ENCODE measurements at places on chromosomes 6 and 20. TPM values are rescaled to one million over a fixed set of nuclear protein-coding genes. Genes with fewer than 3 reads are reported as not detected.
A peak's percentile ranks its signal among the peaks of the same experiment; 100 is the strongest.

Gene ADGRG6
- 80.3 TPM for total RNA-seq

Gene BPIFA1
- not detected for total RNA-seq

Gene VGLL2
- not detected for total RNA-seq

Gene POLR3F
- 13.7 TPM for total RNA-seq

Gene SLC4A11
- 9.9 TPM for total RNA-seq

Gene SLC16A10
- 40.2 TPM for total RNA-seq

Gene SCAND1
- 62.7 TPM for total RNA-seq

Gene GPR6
- total RNA-seq = not detected

Gene ULBP3
- 0.78 TPM for total RNA-seq

DNA sequence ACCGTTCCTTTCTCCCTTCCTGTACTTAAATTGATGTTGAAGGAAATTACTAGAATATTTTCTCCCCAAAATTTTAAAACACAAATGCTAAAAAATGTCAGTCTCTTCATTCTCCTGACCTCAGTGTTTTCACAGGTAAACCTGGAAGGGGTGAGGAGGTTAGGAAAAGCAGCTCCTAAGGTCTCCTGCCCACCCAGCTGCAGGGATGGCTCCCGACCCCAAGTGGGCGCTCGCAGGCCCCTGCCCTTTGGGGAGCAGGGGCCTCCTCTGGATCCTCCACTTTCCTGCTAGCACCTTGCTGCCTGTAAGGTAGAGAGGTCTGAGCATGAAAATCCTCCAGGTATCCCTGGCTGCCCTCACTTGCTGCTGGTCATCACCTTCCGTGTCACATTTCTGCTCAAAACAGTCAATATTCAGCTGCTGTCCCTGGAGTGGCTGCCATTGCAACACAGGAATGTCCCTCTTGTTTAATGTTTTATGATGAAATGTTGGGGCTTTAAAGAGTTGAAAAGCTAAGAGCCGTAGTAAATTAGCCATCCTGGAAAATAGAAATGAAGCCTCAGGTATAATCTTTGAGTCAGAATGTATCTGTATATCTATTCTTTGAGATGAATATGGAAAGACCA, 10.9 kb upstream of the HSP90AB1 start:
- peak overlapping the region; percentile 61 for H3K27ac ChIP-seq
- H3K27me3 ChIP-seq = no peaks in the 10 kb centered on the region
- peaks cover 22% of the 10 kb centered on the region for H3K36me3 ChIP-seq
- no peak overlapping the region for H3K4me3 ChIP-seq
- peaks cover 54% of the 10 kb centered on the region for H3K4me1 ChIP-seq

DNA sequence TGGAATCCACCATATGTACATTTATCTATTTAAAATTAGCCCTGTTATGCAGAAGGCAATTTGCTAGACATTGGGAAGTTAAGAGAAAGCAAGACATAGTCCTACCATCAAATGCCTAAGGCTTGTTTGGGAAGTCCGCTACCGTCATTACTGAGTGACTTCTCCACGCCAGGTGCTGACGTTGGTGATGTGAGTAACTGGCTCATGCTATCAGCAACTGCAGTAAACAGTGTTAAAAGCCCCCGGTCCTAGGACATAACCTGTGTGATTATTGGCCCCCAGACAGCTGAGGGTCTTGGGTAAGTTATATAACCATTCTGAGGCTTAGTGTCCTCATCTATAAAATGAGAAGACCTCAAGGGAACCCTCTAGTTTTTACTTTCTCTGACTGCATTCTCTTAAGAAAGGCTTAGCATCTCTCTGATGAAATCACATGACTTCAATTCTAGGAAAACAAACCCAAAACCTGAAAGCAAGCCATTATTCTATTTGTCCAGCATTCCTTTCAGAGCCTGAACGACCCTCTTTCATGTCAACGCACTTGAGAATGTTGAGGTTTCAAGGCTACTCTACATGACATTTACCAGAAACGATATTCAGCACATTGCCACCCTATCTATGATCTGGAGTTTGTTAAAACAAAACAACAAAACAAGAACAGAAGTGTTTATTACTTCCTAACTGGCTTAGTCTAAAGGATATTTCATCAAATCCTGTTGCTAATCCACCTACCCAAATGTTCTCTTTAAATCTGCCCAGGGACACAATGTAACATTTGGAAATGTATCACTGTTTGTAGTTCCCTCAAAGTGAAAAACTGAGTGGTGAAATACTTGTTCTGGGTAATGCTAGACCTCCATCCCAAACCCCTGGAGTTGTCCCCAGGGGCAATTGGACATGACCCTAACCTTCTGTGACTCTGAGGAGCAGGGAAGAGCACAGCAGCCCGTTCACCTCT, 133.8 kb downstream of the BTBD3 start:
- no peak overlapping the region for H3K27ac ChIP-seq
- no peaks in the 10 kb centered on the region for H3K4me1 ChIP-seq
- DNase-seq = no peak
- H3K4me3 ChIP-seq = no peak overlapping the region

- no peak overlapping the region for H3K4me3 ChIP-seq
- H3K4me1 ChIP-seq = no peaks in the 10 kb centered on the region
Measured at GRCh38 chr20:15836634-15837033, 736.6 kb downstream of the KIF16B start.

DNA sequence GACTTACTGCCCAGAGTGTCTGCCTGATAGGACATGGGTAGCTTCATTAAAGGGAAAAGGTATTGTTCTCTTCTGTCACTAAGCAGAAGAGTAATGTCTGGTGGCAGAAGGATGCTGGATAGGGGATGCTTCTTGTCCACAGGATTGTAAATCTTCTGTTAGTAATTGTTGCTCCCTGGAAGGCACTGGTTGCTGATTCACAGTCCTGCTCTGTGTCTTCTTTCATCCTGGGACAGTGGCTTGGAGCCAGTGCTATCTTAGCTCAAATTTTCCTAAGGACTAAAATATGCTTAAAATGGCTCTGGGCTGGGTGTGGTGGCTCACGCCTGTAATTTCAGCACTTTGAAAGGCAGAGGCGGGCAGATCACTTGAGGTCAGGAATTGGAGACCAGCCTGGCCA, 48.0 kb downstream of the SYTL3 start:
- H3K4me1 ChIP-seq = no peaks in the 10 kb centered on the region
- H3K27me3 ChIP-seq = no peaks in the 10 kb centered on the region
- H3K4me3 ChIP-seq = no peak overlapping the region
- DNase-seq = no peak
- no peak overlapping the region for H3K27ac ChIP-seq

- no peaks in the 10 kb centered on the region for H3K4me1 ChIP-seq
- no peak for DNase-seq
- no peaks in the 10 kb centered on the region for H3K27me3 ChIP-seq
Measured at GRCh38 chr20:21739682-21740081, 34.2 kb downstream of the PAX1 start.

GRCh38 chr6:21163110-21163837, 430.3 kb upstream of the SOX4 start:
- H3K27ac ChIP-seq = no peak overlapping the region
- H3K4me3 ChIP-seq = no peak overlapping the region
- no peaks in the 10 kb centered on the region for H3K27me3 ChIP-seq
- peaks cover 2% of the 10 kb centered on the region for H3K4me1 ChIP-seq
- DNase-seq = no peak
- H3K36me3 ChIP-seq = no peaks in the 10 kb centered on the region

GRCh38 chr6:21769968-21770367, 176.4 kb downstream of the SOX4 start:
- no peaks in the 10 kb centered on the region for H3K36me3 ChIP-seq
- no peaks in the 10 kb centered on the region for H3K27me3 ChIP-seq
- H3K4me3 ChIP-seq = no peak overlapping the region
- no peak overlapping the region for H3K27ac ChIP-seq

DNA sequence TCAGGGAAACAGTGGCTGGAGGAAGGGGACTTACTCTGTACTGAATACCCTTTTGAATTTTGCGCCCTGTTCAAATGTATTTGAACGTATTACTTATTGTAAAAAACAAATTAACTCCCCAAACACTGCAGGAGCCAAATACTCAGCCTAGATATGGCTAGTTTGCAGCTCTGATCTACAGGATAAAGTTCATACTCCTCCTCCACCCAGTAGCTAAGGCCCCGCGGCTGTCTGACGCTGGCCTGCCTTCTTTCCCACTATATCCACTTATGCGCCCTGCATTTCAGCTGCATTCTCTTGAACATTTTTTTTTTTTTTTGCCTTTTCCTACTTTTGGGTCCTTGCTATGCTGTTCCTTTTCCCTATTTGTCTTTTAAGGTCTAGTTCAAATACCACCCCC, 6.5 kb downstream of the GSS start:
- H3K4me3 ChIP-seq = no peak overlapping the region
- no peaks in the 10 kb centered on the region for H3K27me3 ChIP-seq
- no peak for DNase-seq
- H3K4me1 ChIP-seq = peaks cover 12% of the 10 kb centered on the region
- peaks cover 26% of the 10 kb centered on the region for H3K36me3 ChIP-seq
- no peak overlapping the region for H3K27ac ChIP-seq

DNA sequence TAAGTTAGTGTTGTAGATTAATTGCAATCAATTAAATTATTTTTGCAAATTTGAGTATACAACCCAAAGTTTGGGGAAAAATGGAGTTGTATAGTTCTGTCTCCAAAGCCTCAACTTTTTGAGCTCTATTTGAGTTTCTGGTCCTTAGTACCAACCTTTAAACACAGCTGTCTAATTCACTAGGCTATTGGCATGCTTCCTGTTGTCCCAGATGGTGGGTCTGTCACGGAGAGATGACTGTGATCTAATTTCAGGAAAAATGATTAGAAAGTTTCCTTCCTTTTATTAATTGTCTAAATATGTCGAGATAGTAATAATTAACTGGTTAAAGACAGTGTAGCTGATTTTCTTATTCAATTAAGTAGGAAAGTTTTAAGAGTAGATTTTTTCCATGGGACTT, 109.6 kb downstream of the SCAF8 start:
- no peak overlapping the region for H3K4me3 ChIP-seq
- H3K4me1 ChIP-seq = no peaks in the 10 kb centered on the region
- peaks cover 7% of the 10 kb centered on the region for H3K36me3 ChIP-seq
- DNase-seq = no peak

DNA sequence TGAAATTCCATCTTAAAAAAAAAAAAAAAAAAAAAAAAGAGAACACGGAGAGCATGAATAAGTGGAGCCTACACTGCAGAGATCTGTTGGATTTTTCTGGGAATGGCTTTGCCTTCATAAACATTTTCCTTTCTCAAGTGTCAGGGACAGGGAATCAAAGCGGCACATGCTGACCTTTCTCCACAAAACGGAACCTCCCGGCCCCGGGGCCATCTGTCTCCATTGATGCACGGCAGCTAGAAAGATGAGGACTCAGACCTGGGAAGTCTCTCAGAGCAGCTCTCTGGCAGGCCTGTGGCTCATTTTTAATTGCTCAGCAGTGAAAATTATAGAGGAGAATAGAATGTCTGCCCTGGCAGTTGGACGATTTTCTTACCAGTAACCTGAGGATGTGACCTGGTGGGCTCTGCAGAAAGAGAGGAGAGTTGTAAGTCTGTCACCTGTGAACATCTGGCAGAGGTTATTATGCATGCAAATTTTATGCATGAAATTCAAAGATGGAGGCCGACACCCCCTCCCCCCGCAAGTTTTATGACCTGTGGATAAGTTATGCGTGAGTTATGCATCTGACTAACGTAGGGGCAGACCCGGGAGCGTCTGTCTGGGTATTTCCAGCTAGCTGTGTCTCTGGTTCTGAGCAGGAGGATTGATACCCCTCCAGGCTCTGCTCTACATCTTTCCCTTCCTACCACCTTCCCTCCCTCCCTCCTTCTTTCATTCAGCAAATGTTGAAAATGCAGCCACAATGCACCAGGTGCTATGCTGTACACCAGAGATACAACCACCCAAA, 352.5 kb downstream of the CDH26 start:
- DNase-seq = no peak
- no peaks in the 10 kb centered on the region for H3K36me3 ChIP-seq
- no peak overlapping the region for H3K4me3 ChIP-seq
- H3K4me1 ChIP-seq = no peaks in the 10 kb centered on the region
- no peaks in the 10 kb centered on the region for H3K27me3 ChIP-seq

- H3K27ac ChIP-seq = no peak overlapping the region
- peaks cover 4% of the 10 kb centered on the region for H3K27me3 ChIP-seq
- no peak overlapping the region for H3K4me3 ChIP-seq
Measured at GRCh38 chr20:48359692-48360341, 468.0 kb downstream of the PREX1 start.

- H3K27ac ChIP-seq = no peak overlapping the region
- H3K27me3 ChIP-seq = no peaks in the 10 kb centered on the region
- no peak overlapping the region for H3K4me3 ChIP-seq
Measured at GRCh38 chr6:8900056-8900455, 464.7 kb upstream of the SLC35B3 start.

DNA sequence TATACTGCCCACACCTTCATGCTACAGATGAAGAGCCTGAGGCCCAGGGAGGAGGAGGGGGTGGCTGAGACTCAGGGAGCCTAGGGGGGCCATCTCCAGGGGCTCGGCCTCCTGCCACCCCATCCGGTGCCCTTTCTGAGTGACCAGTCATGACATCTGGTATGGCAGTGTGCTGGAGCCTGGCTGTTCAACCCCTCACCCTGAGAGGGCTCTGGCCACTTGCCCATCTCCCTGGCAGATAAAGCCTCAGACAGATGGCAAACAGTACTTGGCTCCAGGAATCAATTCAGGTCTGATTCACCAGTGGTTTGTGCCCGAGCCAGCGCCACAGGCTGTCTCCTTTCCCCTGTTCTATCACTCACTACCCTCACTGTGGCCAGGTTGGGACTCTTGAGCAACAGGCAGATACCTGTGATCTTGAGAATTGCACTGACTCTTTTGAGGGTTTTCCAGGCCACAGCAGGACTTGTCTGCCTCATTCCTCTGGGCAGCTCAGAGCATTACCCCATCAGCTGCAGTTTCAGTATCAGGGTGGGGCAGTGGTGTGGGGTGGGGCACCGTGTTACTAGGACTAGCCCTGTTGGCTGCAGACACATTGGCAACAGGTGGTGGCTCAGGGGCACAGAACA, 22.8 kb downstream of the SRSF3 start:
- peaks cover 19% of the 10 kb centered on the region for H3K4me1 ChIP-seq
- no peaks in the 10 kb centered on the region for H3K27me3 ChIP-seq
- peaks cover 5% of the 10 kb centered on the region for H3K36me3 ChIP-seq

DNA sequence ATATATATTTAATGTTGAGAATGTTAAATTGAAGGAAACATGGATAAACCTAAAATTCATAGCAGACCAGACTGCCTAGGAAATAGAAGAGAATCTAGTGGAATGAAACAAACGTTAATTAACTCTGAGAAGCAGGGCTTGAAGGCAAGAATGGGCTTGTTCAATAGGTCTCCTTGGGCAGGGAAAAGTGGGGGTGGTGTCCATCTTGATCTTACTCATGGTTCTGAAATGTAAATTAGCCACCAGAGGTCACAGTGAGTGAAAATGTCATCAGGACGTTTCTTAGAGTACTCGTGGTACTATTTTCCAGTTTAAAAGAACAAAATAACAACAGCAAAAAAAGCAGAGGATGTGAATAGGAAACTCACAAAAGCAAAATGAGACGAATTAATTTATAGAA, 66.8 kb upstream of the BTBD3 start:
- DNase-seq = no peak
- H3K27me3 ChIP-seq = no peaks in the 10 kb centered on the region
- H3K4me1 ChIP-seq = peaks cover 11% of the 10 kb centered on the region

- no peak for DNase-seq
- no peaks in the 10 kb centered on the region for H3K4me1 ChIP-seq
- H3K27me3 ChIP-seq = no peaks in the 10 kb centered on the region
- no peak overlapping the region for H3K4me3 ChIP-seq
- no peak overlapping the region for H3K27ac ChIP-seq
Measured at GRCh38 chr6:146851837-146852236, 253.1 kb downstream of the ADGB start.

- no peaks in the 10 kb centered on the region for H3K27me3 ChIP-seq
- no peak for DNase-seq
- H3K4me1 ChIP-seq = peaks cover 17% of the 10 kb centered on the region
- no peak overlapping the region for H3K4me3 ChIP-seq
- H3K27ac ChIP-seq = no peak overlapping the region
Measured at GRCh38 chr20:33444797-33445560, 1.4 kb upstream of the SNTA1 start.

Measured in suprapubic skin (tissue), 4 donors.